ENCODE measurements at places on chromosomes 5 and 9. TPM values are rescaled to one million over a fixed set of nuclear protein-coding genes. Genes with fewer than 3 reads are reported as not detected.

The IL13 gene
- total RNA-seq: not detected

The ARL14EPL gene
- total RNA-seq: not detected

The MAMDC2 gene
- not detected for total RNA-seq

DNA sequence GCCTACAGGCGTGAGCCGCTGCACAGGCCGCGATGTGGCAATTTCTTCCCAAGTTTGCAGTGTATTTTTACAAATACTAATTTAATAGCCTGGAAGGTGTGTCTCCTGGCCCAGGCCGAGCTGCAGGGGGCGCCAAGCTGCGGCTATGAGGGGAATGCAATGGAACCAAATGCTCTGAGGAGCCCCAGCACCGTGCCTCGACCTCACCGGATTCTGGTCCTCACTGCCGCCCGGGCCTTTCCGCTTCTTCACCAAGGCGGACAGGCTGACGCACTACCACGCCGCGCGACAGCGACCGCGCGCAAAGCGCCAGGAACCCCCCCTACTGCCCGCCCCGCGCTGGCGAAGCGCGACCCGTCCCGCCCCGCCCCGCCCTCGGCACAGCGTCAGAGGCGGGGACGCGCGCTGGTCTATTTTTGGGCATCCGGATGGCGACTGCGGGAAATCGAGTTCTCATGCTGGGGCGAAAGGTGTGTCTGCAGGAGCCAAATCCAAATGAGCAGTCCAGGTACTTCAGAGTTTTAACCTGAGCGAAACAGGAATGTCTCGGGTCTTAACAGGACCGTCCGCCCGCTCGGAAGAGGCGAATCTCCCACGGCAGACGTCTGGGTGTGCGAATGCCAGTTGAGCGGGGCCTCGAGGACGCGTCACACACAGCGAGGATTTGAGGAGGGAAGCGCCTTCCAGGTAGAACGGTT is 31.7 kb upstream of the PRXL2C start:
- H3K27me3 ChIP-seq: no peaks in the 10 kb centered on the region
- H3K36me3 ChIP-seq: no peaks in the 10 kb centered on the region
- H3K4me3 ChIP-seq: peak overlapping the region; percentile 75

GRCh38 chr9:126723807-126724172 is 81.0 kb upstream of the ZBTB43 start:
- no peak overlapping the region for H3K4me3 ChIP-seq
- H3K27ac ChIP-seq: no peak overlapping the region
- no peaks in the 10 kb centered on the region for H3K36me3 ChIP-seq

- H3K27me3 ChIP-seq: no peaks in the 10 kb centered on the region
- H3K4me1 ChIP-seq: peaks cover 22% of the 10 kb centered on the region
- no peaks in the 10 kb centered on the region for H3K36me3 ChIP-seq
- peak; percentile 63 for DNase-seq
- H3K27ac ChIP-seq: no peak overlapping the region
These were observed 18.2 kb upstream of the WDR38 start for GRCh38 chr9:124835026-124835557.

GRCh38 chr5:99133921-99134320 is 205.1 kb upstream of the CHD1 start:
- no peak overlapping the region for H3K27ac ChIP-seq
- H3K4me1 ChIP-seq: no peaks in the 10 kb centered on the region
- H3K4me3 ChIP-seq: no peak overlapping the region
- H3K27me3 ChIP-seq: no peaks in the 10 kb centered on the region
- no peak for DNase-seq

Measured in GM23248 (cell line).